ENCODE measurements at places on chromosomes 12 and 14.

DNA sequence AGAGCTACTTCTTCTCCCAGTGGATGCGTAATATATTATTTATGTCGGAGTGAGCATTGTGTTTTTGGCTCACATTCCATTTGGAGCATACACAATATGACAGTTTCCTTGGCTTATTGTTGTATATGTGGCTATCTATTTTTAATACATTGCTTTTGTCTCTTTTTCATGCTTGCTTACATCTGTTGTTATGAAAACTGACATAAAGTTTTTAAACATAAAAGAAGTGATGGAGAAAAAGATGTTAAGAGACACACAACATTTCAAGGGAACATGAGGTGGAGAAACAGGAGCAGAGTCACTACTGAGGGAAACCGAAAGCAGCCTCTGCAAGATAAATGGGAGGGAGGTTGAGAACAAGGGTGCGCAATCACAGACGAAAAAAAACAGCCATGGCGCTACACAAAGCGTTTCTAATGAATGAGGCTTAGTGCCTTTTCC is 228.4 kb upstream of the NPAS3 start:
- no peak for DNase-seq

- no peak for DNase-seq
Observed at GRCh38 chr14:68051146-68051545, 231.6 kb downstream of the RAD51B start.

DNA sequence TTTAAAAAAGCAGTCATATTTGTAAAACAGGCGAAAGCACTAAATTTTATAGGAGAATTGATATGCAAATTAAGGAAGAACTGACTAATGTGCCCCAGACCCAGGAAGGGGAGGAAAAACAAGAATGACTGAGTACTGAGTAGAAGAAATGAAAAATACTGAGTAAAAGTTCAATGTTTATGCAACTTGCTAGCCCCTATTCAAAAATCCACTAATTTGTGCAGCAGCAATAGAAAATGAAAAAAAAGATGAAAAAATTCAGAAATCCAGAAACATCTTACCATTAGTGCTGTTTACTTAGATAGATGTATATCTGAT is 6.1 kb downstream of the CHD8 start:
- no peak for DNase-seq

DNA sequence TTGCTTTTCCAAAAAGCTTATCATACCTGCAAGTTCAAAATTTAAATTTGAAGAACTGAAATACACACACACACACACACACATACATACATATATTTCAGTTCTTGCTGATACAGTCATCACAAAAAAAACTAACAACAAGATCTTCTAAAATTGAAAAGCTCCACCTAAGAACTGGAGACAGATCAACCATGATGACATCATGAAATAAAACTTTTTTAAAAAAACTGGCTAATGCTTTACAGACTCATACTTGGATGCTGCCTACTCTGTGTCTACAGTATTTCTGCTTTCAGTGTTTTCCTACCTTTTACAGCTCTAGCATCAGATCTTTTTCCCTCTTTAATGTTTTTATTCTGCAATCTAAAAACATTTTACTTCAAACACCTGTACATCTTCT is 261.4 kb downstream of the DIO2 start:
- no peak for DNase-seq

DNA sequence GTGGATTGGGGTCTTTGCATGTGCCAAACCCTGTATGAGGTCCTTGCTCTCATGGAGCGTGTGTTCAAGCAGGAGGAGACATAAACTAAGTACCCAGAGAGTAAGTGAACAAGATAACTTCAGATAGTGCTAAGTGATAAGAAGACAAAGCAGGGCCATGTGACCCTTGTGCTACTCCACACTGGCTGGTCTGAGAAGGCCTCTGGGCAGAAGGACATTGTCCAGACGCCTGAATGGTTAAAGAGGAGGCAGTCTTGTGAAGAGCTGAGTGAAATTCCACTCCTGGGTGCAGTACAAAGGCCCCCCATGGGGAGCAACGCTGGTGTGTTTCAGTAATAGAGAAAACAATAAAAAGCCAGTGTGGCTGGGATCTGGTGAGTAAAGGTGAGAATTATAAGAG is 93.3 kb upstream of the RIC8B start:
- no peak for DNase-seq

- DNase-seq, result no peak
Observed at GRCh38 chr12:15171012-15171655, 50.1 kb downstream of the RERG start.
